Neural crest cell (in vitro differentiated cells): ENCODE measurements at places on chromosomes 4 and X. TPM values are rescaled to one million over a fixed set of nuclear protein-coding genes. Genes with fewer than 3 reads are reported as not detected.
A peak's percentile ranks its signal among the peaks of the same experiment; 100 is the strongest.

Gene CC2D2A
- 26.2 and 27.8 TPM in 2 replicates for total RNA-seq

Gene ARR3
- not detected in 2 replicates for total RNA-seq

Gene MSX1
- 2.2 and 2.5 TPM in 2 replicates for total RNA-seq

Gene NXF2B
- total RNA-seq = not detected in 2 replicates

Gene AWAT2
- total RNA-seq = not detected in 2 replicates

DNA sequence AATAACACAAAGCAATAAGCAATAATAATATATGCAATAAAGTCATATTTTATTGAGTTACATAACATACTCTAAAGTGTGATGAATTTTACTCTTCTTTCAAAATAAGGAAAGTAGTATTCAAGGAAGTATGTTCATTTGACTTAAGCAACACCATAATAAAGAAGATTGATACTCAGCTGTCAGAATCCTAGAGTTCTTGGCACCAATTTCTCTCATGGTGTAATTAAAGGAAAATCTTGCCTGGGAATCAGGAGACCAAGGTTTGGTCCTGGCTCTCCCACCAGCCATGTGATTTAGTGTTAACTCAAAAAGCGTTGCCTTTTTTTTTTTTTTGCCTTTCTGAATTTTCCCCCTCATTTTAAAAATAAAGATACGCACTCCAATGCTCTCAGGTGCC, 17.1 kb downstream of the MYOZ2 start:
- H3K27ac ChIP-seq = no peak overlapping the region
- H3K4me1 ChIP-seq = peaks cover 5% of the 10 kb centered on the region
- DNase-seq = no peak
- no peaks in the 10 kb centered on the region for H3K36me3 ChIP-seq

DNA sequence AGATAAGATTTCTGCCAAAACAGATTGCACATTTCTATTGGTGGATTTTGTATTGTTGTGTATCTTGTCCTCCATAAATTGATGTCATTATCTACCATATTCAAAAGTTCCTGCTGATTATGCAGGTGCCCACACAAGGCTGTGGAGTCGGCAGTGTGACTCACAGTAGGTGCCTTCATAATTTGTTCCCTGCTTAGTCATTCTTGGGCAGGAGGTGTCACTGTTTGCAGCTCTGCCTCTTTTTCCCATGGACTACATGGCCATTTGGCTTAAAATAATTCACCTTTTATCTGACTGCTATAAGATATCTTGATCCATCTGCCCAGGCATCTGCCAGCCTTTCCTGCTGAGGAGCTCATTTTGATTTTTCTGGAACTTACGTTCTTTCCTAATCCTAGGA, 33.6 kb upstream of the ENPEP start:
- H3K36me3 ChIP-seq = no peaks in the 10 kb centered on the region
- no peaks in the 10 kb centered on the region for H3K4me1 ChIP-seq
- DNase-seq = no peak

GRCh38 chr4:103429283-103429682, 231.1 kb upstream of the CENPE start:
- no peak for DNase-seq
- peaks cover 4% of the 10 kb centered on the region for H3K4me1 ChIP-seq
- no peaks in the 10 kb centered on the region for H3K27me3 ChIP-seq
- H3K36me3 ChIP-seq = peaks cover 2% of the 10 kb centered on the region

- DNase-seq = no peak
- no peak overlapping the region for H3K4me3 ChIP-seq
- no peaks in the 10 kb centered on the region for H3K4me1 ChIP-seq
- no peaks in the 10 kb centered on the region for H3K36me3 ChIP-seq
- no peak overlapping the region for H3K27ac ChIP-seq
Observed at GRCh38 chr4:142940425-142941330, 94.6 kb upstream of the INPP4B start.

- H3K27ac ChIP-seq = peak overlapping the region; percentile 88
- no peak for DNase-seq
- no peaks in the 10 kb centered on the region for H3K27me3 ChIP-seq
- H3K36me3 ChIP-seq = no peaks in the 10 kb centered on the region
- peaks cover 63% of the 10 kb centered on the region for H3K4me1 ChIP-seq
Observed at GRCh38 chr4:69056921-69057550, 39.2 kb upstream of the UGT2B7 start.

DNA sequence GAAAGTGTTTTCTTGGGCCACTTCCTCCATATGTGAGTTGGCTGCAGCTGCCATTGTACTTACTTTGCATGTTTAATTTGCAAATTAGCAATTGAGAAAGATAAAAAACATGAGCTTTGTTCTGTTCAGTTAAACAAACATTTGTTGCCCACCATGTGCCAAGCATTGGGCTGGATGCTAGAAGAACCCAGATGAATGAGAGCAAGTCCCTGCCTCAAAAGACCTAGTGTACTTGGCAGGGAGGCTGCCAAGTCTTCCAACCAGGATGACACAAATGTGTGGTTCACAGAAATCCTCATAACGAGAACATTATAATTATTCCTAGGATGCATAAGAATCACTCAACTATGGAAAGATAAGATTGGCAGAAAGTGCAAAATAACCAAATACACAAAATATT, 66.7 kb downstream of the GPM6A start:
- DNase-seq = no peak

GRCh38 chrX:48648336-48648751, 35.3 kb upstream of the WAS start:
- no peaks in the 10 kb centered on the region for H3K36me3 ChIP-seq
- DNase-seq = no peak
- H3K27ac ChIP-seq = peak overlapping the region; percentile 86

DNA sequence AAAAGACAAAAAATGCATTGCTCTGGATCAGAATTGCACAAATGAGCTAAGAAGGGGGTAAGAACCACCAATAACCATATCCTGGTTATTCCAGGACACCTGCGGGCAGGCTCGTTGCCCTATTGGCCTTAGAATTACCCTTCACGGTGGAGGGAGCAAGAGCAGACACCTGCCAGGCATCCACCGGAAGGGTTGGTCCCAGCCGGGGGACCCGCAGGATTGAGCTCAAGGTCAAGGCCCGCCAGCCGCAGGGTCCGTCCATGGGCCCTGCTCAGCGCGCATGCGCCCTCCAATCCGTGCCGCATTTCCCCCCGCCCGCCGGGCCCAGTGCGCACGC, 575 bp downstream of the SLC25A6 start:
- peaks cover 43% of the 10 kb centered on the region for H3K4me1 ChIP-seq
- DNase-seq = peak; percentile 91
- peak overlapping the region; percentile 92 for H3K4me3 ChIP-seq
- peaks cover 3% of the 10 kb centered on the region for H3K27me3 ChIP-seq
- peaks cover 35% of the 10 kb centered on the region for H3K36me3 ChIP-seq
- H3K27ac ChIP-seq = no peak overlapping the region

DNA sequence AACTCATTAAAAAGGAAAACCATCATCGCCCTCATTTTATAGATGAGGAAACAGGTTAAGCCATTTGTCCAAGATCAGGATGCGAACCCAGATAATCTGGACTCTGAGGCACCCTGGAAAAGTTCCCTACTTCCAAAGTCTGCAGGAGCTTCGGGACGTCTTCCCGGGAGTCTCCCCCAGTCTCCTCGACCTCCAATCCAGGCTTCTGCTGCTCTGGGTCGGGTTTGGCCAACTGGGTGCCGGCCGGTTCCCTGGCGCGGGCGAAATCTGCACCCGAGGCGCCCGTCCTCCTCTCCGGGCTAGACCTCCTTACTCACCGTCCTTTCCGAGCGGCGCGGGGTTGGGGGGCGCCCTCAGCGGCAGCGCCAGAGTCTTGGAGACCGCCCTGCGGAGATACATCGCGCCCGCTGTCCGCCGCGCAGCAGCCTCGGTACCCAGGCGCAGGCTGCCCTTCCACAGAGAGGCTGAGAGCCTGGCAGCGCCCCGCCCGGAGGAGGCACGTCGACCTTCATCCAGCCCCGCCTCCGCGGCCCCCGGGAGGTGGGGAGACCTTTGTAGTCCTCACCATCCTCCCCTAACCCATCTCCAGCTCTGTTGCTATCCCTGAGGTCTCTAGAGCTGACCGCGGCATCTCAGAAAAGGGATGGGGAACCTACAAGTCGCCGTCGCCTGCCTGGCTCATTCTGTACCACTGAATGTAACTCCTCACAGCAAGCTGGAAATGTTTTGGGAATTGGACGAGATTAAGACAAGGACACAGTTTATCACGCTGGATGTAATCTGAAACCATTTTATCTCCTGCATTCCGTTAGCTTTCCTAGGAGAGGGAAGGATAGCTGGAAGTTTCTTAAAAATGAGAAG, at the start of gene MGARP:
MGARP (minus strand) TSS at position 466 of the 861 bp plus-strand sequence; CDS start at position 399, 67 bp downstream.
- no peak within 1 kb of the TSS for H3K27ac ChIP-seq
- H3K27me3 ChIP-seq = peaks cover 63% of the 10 kb centered on the region
- DNase-seq = peak; percentile 26

GRCh38 chr4:173294444-173294843, 39.7 kb downstream of the HMGB2 start:
- peaks cover 4% of the 10 kb centered on the region for H3K4me1 ChIP-seq
- H3K36me3 ChIP-seq = peaks cover 1% of the 10 kb centered on the region
- H3K27ac ChIP-seq = no peak overlapping the region
